CD4-positive, alpha-beta T cell treated with Interleukin-1 beta for 1 hour (primary cell): ENCODE measurements at places on chromosomes 7 and 10.

DNA sequence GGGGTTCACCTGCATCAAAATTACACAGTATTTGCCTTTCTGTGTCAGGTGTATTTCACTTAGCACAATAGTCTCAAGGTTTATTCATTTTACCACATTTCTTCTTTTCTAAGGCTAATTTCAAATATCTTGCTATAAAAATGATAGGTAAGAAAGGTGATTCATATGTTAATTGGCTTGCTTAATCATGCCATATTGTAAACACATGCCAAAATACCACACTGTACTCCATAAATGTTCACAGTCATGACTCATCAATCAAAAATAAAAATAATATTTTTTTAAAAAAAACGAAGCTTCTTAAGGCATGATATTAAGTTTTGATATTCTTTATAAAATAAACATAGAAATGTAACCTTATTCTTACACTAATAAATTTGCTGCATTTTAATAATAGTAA is 947.1 kb downstream of the GRM8 start:
- DNase-seq, result no peak

DNA sequence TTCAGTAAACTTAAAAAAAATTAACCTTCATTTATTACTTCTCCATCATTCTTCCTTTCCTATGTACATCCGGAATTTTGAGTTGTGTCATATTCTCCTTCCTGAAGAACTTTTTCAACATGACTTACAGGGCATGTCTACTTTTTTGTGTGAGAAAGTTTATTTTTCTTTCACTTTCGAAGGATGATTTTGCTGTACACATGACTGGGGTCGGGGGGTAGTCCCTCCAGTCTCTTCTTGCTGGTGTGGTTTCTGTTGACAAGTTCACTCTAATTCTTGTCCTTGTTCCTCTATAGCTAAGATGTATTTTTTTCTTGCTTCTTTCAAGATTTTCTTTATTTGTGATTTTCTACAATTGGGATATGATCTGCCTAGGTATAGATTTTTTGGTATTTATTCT is 55.8 kb downstream of the INPP5A start:
- no peak for DNase-seq

DNA sequence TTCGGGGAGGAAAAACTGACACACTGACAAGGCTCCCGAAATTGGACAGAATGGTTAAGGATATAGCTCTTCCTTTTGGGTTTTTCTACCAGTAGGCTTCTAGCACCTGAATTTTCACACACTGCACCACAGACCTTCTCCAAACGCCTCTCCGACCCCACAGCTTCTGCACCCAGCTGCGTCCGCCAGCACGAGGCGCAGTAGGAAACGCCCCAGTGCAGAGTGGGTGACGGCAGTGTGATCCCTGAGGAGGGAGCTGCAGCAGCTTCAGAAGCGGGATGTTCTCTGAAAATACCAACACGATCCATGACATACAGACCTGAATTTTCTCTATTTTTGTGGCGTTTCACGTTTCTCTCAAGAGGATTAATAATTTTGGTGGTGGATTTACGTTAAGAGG is 25.9 kb downstream of the HSPB1 start:
- no peak for DNase-seq

GRCh38 chr7:98729121-98729520 is 112.0 kb downstream of the NPTX2 start:
- DNase-seq, result no peak

- DNase-seq, result no peak
Observed at GRCh38 chr10:71605263-71605962, 114.2 kb downstream of the C10orf105 start.

DNA sequence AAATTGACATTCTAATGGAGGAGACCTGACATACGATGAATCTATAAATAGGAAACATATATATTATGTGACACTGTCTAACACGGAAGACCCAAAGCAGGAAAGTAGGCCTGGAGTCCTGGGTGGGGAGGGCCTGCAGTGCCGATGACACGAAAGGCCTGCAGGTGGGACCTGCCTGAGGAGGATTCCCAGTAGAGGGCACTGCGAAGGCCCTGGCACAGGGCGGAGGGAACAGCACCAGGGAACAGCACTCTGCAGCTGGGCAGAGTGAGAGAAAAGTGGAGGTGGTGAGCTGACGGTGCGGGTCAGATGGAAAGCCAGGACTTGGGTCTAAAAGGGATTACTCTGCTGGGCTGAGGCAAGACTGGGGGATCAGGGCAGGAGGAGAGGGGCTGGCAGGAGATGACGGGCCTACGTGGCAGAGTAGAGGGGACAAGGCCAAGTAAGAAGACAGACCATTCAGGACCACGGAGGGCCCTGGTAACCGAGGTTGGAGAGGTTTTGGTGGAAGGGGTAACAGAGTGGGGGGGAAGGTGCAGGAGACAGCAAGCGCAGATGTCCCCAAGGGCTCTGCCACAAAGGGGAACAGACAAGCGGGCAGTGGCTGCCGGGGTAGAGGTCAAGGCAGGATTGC is 8.1 kb downstream of the ZNF746 start:
- no peak for DNase-seq

- DNase-seq, result no peak
Observed at GRCh38 chr7:52920977-52921376, 114.5 kb upstream of the POM121L12 start.

DNA sequence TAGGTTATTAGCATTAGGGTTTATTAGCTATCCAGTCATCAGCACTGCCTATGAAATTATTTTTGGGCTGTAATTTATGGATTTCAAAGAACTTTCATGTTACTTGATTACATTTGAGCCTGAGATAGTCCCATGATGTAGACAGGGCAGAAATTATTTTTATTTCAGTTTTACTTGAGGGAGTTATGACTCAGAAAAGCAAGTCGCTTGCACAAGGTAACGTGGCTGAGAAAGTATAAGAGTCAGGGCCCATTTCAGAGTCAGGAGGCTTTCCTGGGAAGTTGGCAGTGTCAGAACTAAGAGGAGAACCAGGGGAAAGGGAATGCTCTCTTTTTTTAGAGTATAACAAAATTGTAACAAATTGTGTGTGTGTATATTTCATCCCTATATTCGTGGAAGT is 16.5 kb downstream of the GATA3 start:
- DNase-seq, result no peak

DNA sequence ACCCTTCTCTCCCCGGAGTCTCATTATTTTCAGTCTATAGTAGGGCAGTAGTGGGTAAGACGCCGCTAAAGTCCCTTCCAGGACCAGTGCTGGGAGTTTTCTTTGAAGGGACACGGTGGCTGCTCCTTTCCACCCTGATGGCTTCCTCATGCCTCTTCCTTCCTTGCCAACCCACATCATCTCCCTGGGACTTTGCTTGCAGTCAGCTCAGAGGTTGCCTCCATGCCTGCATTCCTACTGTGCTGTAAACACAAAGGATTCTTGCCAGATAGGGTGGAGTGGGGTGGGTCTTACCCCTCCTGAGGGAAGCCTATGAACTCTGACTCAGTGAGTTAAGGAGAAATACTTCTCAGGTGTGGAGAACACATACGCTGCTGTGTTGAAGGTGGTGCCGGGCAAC is 59.9 kb upstream of the IGFBP3 start:
- DNase-seq, result no peak

DNA sequence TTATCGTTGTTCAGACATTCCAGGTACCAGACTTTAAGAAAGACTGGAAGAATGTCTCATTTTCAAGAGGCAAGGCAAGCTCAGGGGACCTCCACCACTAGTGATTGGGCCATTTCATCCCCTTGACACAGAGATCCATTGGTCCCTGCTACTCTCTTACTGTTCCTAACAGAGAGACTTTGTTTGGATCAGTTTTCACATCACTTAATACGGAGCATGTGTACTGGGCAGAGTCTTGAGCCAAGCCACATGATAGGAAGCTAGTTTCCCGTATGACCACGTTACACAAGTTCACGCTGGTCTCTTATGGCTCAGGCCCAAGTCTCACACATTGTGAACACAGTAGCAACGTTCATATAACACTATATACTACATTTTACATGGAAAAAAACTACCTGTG is 269.9 kb downstream of the BAMBI start:
- no peak for DNase-seq

- no peak for DNase-seq
Observed at GRCh38 chr10:118723466-118723865, 31.3 kb downstream of the CACUL1 start.

GRCh38 chr10:22505911-22506685 is 160.8 kb downstream of the SPAG6 start:
- peak; percentile 57 for DNase-seq

- no peak for DNase-seq
Observed at GRCh38 chr7:52498366-52498765, 537.1 kb upstream of the POM121L12 start.

- DNase-seq, result no peak
Observed at GRCh38 chr10:126734015-126734414, 63.5 kb upstream of the C10orf90 start.

DNA sequence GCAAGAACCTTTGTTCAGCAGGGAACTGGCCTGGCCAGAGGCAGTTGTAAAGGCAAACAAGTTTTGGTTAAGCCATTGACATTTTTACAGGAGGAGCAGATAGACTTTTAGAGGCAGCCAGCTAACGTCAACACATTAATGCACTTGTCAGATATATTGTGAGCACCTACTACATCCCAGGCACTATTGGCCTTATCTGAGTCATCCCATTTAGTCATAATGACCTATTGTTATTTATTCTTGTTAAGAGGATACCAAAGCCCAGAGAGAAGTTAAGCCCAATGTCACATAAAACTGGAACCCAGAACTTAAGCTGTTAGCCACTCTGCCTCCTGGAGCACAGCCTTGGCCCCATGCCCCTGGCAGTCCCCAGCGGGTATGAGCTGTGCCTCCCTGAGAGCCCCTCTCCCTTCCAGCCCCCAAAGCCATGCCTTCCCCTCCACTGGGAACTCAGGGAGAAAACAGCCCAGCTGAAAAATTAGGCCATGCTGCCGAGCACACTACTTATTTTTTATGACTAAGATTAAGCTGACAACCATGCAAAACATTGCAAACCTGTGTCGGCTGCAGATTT is 32.7 kb upstream of the TRIM8 start:
- DNase-seq, result no peak

DNA sequence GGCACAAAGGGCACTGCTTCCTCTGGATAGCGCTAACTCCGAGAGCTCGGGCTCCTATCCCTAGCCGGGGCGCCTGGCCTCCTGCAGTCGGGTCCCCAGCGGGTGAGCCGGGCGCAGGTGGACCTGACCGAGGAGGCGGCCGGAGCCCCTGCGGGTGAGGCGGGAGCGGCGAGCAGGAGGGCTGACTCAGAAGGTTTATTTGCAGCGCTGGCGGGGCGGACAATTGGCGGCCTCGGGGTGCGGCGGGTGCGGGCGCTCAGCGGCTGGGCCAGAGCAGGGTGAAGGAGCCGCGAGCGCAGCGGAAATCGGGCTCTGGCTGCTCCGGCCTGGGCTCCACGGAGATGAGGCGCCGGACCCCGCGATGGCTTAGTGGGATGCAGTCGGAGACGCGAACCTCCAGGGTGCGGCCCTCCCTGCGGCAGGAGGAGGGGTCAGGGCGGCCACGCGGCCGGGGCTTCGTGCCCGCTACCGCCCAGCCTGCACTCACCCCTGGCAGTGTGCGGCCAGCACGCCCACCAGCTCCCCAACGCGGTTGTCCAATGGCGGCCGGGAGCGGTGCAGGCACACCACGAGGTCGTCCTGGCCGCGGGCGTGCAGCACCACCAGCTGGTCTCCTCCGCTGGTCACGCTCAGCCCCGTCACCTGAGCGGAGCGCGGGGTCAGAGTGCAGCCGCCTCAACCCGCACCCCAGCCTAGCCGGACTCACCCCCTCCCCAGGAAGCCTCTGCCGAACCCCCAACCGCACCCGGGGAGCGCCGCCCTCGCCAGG is 16.1 kb downstream of the MYO1G start:
- DNase-seq, result no peak

GRCh38 chr10:18202680-18203460 is 62.6 kb downstream of the CACNB2 start:
- no peak for DNase-seq
